BJ (cell line): ENCODE measurements at places on chromosomes 1 and 21.
A peak's percentile ranks its signal among the peaks of the same experiment; 100 is the strongest.

DNA sequence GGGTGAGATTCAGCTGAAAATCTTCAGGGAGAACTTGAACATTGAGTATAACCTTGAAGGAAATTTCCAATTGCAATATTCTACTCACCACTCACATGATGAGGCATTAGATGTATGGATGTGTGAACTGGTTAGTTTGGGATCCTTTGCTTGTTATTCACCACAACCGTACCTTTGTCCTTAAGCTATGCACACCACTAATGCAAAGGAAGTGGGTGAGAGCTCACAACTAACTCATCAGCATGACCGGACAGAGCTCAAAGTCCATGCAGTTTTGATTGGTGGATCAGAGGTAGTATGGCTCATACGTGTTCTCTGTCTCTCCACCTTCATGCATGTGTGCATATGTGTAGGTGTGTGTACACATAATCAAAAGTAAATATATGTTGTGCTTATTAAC, 43.5 kb upstream of the MROH9 start:
- DNase-seq = no peak

DNA sequence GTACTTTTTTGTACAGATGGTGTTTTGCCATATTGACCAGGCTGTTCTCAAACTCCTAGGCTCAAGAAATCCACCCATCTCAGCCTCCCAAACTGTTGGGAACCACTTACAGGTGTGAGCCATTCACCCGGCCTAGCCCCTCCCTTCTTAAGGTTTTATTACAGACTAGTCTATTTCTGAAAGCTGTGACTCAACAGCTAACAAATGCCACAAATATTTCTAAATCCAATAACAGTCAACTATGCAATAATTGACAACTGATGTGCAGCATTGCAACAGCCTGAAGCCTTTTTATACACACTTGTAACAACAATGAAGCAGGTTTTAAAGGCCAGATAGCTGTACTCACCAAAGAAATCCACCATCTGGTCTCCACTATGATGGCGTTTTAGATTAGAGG, 51.4 kb downstream of the GRIK1 start:
- DNase-seq = peak; percentile 5

DNA sequence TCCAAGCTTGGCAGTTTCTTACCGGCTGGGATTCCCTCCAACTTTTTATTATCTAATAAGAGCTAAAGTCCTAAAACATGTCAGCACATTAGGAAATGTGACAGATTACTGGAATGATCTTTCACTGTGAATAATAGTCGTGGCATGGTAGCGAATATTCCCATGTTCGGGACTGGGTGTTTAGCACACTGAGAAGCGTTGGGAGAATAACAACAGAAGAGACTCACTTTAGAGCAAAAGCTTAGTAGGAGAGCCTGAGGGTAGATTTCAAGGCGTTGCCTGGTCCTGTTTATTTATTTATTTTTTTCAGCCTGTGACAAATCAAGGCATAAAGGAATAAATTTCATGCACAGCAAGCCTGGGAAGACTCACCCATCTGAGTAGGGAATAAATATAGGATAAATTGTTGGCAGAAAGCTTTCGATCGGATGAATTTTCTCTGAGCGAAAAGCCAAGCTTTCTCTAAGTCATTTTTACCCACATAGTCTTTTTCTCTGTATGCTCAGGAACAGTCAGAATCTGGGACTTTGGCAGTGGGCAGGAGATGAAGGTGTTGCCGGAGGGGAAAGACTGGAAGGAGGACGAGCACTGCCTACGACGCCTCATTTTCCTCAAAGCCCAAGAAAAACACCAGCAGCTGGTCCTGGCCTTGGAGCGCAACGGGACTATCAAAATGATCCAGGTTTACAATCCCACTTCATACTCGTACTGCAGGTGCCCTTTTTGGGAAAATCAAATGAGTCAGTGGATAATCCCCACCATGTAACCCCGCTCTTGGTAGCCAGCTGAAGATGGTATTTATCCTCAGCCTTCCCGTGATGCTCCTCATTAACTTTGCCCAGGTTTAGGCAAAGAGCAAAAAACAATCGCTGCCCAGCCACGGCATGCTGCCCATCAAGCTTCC, 97.2 kb downstream of the WDR64 start:
- peak; percentile 6 for DNase-seq

GRCh38 chr1:185645162-185645640, 89.0 kb upstream of the HMCN1 start:
- DNase-seq = peak; percentile 41

DNA sequence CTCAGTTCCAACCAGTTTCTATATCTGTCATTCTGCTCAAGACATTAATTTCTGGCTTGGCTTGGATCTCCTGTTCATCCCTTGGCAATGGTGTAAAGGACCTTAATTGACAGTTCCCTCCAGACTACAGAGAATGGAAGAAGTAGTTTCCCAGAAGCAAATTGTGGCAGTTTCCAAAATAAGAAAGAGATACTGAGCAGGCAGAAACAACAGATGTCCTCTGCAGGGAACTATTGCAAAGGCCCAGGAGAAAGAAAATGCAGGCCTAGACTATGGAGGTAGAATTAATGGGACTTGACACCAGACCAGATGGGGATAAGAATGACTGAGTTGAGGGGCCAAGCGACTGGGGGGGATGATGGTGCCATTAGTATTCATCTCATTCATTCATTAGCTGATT, 6.1 kb upstream of the AK2 start:
- no peak for DNase-seq

DNA sequence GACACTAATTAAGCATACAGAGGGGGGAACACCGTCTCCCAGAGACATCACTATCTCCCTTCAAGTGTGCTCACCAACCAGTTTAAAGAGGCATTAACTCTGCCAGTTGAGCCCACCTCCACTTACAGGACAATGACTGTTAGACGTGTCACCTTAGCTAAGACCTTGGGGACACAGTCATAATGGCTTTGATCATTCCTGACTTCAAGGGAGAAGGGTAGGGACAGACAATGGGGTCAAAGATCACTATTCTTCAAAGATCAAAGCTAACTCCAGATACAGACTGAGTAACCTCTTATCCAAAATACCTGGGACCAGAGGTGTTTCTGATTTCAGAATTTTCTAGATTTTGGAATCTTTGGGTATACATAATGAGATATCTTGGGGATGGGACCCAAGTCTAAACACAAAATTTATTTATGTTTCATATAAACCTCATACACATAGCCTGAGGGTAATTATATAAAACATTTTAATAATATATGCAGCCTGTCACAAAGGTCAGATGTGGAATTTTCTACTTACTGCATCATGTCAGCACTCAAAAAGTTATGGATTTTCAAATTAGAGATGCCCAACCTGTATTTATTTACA, 246.1 kb downstream of the SLC45A1 start:
- no peak for DNase-seq
